ENCODE measurements at places on chromosomes 11 and 22.

DNA sequence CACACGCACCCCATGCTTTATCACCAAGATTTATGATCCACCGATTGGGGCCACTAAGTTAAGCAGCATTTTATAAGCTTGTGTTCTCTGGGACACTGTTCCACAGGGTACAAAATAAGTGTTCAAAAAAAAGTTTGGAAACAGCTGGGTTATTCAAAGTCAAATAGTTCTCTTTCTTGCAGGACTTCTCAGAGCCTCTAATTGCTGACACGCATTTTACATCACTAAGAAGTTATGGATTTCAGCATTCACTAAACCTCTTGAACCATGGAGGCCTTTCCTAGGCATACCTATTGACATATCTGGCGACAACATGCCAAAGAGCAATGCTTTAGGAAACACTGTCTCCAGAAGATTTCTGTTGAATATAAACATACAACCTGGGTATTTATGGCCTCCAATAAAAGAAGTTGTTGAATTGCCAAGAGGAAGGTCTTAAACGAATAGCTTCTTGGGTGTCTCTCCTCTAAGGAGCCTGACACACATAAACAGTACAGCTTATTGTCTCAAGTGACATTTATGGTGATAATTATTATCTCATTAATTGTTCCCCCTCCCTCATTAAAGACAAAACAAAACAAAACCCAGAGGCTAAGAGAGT, 147.1 kb upstream of the ARHGAP20 start:
- DNase-seq = no peak

DNA sequence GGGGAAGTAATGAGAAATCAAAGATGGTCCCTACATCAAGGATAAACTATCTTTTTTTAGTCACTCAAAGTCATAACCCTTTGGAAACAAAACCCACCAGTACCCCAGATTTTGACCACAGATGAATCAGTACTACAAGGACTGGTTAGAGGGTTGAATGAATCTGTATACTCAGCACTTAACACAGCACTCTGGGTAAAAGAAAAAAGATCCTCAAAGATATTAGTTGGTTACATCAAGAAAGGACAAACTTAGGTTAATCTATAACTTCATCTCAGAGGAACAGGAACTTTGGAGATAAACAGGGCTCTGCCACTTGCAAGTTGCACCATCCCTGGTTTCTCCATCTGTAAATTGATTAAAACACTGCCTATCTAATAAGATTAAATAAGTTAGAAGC, 18.8 kb downstream of the SC5D start:
- DNase-seq = no peak

- DNase-seq = no peak
These were observed 243.4 kb upstream of the PLET1 start for GRCh38 chr11:112504056-112504455.

- DNase-seq = no peak
These were observed 789 bp upstream of the POLA2 start for GRCh38 chr11:65260756-65261590.

- DNase-seq = no peak
These were observed 26.4 kb upstream of the FAT3 start for GRCh38 chr11:92198268-92198667.

DNA sequence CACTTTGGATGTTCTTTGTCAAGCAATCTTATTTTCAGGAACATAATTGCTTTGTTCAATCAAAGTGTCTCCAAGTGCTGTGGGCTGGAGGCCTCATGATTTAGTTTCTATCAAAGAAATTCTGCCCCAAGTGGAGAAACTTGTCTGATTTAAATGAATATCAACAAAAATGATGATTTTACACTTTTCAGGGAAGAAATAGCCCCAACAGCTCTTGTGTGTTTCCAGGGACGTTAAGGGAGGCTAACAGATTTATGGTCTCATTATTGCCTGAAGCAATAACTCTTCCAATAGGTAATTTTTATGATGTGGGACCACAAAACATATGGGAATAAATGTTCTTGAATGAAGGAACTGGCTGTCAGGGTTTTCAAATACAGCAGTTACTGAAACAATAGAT, 699.1 kb downstream of the FAM181B start:
- DNase-seq = no peak

DNA sequence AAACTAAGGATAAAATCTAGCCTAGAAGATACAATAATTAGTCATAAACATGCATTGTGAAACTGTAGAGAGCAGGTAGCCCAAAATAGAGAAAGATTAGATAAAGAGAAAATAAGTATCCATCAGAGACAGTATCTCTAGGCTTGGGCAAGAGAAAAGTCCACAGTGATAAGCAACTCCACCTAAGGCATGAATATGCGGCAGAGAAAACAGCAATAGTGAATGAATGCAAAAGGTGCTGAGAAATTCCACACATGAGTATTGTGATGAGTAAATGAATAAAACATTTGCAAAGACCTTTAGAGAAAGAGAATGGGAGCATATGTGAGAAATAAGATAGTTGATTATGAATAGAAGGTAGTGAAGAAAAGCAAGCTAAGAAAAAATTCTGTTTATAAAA, 8.7 kb downstream of the MS4A2 start:
- no peak for DNase-seq

- DNase-seq = no peak
These were observed 84.2 kb downstream of the CCDC83 start for GRCh38 chr11:85939099-85940015.

- DNase-seq = peak; percentile 80
These were observed 15.3 kb downstream of the BLID start for GRCh38 chr11:122100756-122101080.

GRCh38 chr11:47750725-47751124, 16.4 kb downstream of the FNBP4 start:
- DNase-seq = peak; percentile 6

DNA sequence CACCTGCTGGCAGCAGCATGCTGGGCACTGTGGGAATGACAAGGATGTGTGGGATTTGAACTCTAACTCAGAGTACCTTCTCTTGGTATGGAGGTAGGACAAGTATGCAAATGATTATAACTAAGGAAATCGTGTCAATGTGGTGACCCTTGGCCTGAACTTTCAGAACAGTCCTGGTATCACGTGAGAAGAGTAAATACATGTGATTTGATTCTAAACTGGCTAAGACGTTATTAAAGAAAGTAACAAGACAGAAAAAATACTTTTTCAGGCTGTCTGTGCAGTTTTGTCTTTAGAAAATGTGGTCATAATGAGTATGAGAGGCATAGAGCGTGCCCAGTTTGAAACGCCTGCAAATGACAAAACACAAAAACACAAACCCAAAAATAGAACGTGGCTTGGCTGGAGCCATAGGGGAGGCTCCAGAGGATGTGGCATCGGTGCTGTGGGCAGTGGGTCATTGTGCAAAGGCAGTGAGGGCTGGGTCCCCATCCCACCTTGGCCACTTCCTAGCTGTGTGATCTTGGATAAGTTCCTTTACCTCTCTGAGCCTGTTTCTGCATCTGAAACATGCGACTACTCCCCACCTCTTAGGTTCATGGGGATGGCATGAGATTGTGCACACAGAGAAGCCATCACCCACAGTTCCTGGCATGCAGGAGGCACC, 18.4 kb upstream of the IL2RB start:
- DNase-seq = no peak

- no peak for DNase-seq
These were observed 26.4 kb upstream of the PANX2 start for GRCh38 chr22:50144005-50144614.

GRCh38 chr11:130101661-130102060, 32.0 kb downstream of the APLP2 start:
- peak; percentile 41 for DNase-seq

DNA sequence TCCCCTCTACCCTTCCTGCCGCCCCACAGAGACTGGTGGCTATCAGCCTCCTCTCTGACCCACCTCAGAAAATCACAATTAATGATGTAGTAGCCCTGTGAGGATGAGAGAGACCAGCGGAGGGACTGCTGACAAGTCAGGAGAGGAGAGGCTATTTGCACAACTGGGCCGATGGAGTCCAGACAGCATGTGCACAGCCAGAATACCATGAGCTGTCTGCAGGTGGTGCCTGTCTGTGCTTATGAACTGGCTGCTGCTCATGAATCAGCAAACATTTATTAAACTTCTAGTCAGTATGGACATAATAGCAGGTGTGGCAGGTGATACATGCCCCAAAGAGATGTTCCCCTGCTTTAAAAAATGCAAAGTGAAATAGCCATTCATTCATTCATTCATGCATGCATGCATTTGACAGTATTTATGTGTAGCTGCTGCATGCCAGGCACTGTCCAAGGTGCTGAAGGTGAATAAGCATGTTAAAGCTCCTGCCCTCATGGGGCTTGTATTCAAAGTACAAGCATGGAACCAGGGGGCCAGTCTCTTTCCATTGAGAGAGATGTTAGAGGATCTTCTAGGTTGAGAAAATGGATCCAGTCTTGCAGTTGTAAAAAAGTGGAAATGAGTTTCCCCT, 141.3 kb downstream of the GRIK4 start:
- peak; percentile 16 for DNase-seq

DNA sequence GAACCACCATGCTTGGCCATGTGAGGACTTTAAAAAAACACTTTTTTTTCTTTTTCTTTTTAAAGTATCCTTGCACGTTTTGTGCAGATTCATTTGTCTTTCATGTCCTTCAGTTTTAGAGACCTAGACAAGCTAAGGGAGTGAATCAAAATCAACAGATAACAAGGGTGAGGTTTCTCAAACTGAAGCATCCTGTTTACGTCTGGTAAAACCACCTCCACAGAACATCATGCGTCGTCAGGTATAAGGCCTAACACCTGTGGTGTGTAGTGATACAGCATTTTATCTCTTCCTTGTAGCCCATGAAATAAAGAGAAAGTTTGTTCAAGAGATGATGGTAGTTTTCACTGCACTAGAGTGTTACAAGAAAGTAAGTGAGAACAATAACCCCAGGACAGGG, 26.3 kb upstream of the CSF2RB start:
- DNase-seq = no peak

DNA sequence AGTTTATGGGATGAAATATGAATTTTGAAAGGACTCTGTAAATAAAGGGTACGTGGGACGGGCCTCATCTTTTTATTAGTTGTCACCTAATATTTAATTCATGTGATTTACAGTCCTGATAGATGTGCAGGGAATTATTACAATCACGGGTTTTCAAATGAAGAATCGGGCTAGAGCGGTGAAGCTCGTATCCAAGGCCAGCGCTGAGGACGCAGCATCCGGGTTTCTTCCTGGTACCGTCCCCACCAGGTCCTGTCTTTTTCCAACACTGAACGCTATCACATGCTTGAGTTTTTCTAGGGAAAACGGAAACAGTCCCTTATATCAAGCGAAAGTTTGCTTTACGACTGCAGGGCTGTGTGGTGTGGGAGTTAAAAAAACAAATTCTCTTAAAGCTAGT, 787 bp downstream of the SMDT1 start:
- DNase-seq = peak; percentile 70

GRCh38 chr22:29973269-29973668, 90.3 kb downstream of the MTMR3 start:
- DNase-seq = no peak

GRCh38 chr22:19648419-19648929, 65.8 kb upstream of the SEPTIN5 start:
- no peak for DNase-seq

DNA sequence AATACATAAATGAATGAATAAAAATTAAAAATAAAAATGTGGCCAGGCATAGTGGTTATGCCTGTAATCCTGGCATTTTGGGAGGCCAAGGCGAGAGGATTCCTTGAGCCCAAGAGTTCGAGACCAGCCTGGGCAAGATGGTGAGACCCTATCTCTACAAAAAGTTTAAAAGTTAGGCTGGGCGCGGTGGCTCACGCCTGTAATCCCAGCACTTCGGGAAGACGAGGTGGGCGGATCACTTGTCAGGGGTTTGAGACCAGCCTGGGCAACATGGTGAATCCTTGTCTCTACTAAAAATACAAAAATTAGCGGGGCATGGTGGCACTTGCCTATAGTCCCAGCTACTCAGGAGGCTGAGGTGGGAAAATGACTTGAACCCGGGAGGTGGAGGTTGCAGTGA, 9.7 kb upstream of the BEST1 start:
- no peak for DNase-seq

DNA sequence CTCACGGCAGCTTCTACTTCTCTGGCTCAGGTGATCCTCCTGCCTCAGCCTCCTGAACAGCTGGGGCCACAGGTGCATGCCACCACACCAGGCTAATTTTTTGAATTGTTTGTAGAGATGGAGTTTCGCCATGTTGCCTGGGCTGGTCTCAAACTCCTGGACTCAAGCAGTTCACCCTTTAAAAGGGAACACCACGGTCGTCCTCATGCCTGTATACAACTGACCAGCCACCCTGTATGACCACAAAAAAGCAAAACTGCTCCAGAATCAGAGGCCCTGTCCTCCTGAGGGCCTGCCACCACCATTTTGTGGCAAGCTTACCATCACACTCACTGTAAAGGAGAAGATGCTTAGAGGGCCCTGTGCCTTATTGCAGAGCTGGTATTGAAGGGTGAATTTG, 2.2 kb downstream of the GLB1L3 start:
- DNase-seq = no peak

DNA sequence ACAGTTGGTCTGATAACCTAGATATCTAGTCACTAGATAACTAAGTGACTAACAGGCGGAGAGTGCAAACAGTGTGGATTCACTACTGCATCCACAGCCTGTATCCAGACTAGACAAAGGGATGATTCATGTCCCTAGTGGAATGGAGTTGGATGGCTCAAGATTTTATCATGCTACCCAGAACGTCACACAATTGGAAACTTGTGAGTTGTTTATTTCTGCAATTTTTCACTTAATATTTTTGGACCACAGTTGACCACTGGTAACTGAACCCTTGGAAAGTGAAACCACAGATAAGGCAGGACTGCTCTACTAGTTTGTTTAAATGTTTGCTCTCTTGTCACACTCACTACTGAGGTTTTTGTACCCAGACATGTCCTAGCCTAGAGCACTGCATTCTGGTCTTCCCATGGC, 76.0 kb downstream of the UBASH3B start:
- DNase-seq = peak; percentile 54

Data from foreskin fibroblast (primary cell).